ENCODE measurements at places on chromosomes 5 and 9. TPM values are rescaled to one million over a fixed set of nuclear protein-coding genes. Genes with fewer than 3 reads are reported as not detected.

MCC gene
- total RNA-seq, result 125 TPM

CYLC2 gene
- not detected for total RNA-seq

YTHDC2 gene
- total RNA-seq, result 25.2 TPM

MSX2 gene
- total RNA-seq, result 0.80 TPM

ZNF454 gene
- total RNA-seq, result 5.9 TPM

TBC1D9B gene
- 97.3 TPM for total RNA-seq

GNA14 gene
- 4.9 TPM for total RNA-seq

PNPLA7 gene
- total RNA-seq, result 4.5 TPM

FBXL7 gene
- 28.0 TPM for total RNA-seq

BNC2 gene
- 201 TPM for total RNA-seq

ITGA2 gene
- total RNA-seq, result 1.1 TPM

EQTN gene
- 2.2 TPM for total RNA-seq

FRRS1L gene
- 49.8 TPM for total RNA-seq

CRHBP gene
- total RNA-seq, result 2.4 TPM

DMGDH gene
- total RNA-seq, result 4.1 TPM

PCDHB9 gene
- total RNA-seq, result 3.8 TPM

KLF4 gene
- total RNA-seq, result 98.6 TPM

RAD23B gene
- total RNA-seq, result 89.5 TPM

STPG3 gene
- total RNA-seq, result not detected

ANKRD34B gene
- not detected for total RNA-seq

SHOC1 gene
- 1.0 TPM for total RNA-seq

PAEP gene
- total RNA-seq, result not detected

PCDHA4 gene
- 0.76 TPM for total RNA-seq

ATP10B gene
- total RNA-seq, result 0.48 TPM

LRRC26 gene
- total RNA-seq, result not detected

KIF4B gene
- not detected for total RNA-seq

SPATA31A3 gene
- total RNA-seq, result not detected

ZMYND19 gene
- total RNA-seq, result 22.9 TPM

ORM2 gene
- 0.82 TPM for total RNA-seq

WNT8A gene
- total RNA-seq, result not detected

GDA gene
- not detected for total RNA-seq

SAXO1 gene
- total RNA-seq, result 0.47 TPM

PRR7 gene
- total RNA-seq, result 2.1 TPM

PCDHGA2 gene
- 12.7 TPM for total RNA-seq

PCDHB12 gene
- total RNA-seq, result 7.0 TPM

All from ovary (tissue), 10 donors.